HFFc6 (cell line): ENCODE measurements at places on chromosomes 5 and 9. TPM values are rescaled to one million over a fixed set of nuclear protein-coding genes. Genes with fewer than 3 reads are reported as not detected.

- DNase-seq, result no peak
These were observed 129.8 kb downstream of the GADD45G start for GRCh38 chr9:89734600-89735041.

- DNase-seq, result peak; percentile 35
These were observed 14.3 kb upstream of the TIFAB start for GRCh38 chr5:135466178-135467050.

- no peak for DNase-seq
These were observed 232.1 kb downstream of the MAN2A1 start for GRCh38 chr5:109921735-109922380.

DNA sequence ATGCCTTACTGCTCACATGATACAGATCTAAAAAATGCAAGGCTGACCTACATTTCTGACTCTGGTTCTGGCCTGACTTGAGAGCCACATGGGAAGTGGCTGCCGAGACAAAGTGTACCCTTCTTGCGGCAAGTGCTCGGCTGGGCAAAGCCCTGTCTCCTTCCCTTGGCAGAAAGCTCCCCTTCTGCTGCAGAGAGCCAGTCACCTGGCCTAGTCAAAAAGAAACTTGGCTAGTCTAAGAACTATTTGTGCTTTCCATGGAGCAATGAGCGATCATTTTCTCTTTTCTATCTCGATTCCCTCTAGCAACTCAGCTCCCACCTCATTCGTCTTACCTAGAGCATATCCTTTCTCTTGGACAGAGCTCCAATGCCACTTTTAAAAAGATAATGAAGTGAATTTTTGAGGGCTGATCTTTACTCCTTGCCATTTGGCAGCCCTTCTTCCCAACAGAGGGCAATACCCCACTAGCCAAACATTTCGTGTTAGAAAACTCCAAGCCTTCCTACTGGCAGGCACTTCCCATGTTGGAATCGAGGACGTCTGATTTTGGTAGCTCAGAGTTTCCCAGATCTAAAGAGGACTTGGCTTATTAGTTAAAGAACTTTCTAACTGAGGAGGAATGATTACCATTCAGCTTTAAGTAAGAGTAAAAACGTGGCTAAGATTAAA is 108.1 kb upstream of the PRRC1 start:
- no peak for DNase-seq

DNA sequence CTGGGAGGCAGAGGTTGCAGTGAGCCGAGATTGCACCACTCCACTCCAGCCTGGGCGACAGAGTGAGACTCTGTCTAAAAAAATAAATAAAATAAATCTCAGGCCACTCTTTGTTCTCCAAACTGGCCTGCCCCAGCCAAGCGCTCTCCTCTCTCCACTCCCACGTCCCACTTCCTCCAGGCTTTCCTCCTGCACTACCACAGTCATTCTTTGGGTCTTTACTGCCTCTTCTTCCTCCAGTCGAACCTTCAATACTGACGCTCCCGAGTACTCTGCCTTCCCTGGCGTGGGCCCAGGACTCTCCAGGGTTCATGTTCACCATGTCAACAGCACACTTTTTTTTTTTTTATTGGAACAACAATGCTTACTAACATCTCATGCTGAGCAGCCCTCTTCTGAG is 23.9 kb downstream of the RNF130 start:
- DNase-seq, result no peak

DNA sequence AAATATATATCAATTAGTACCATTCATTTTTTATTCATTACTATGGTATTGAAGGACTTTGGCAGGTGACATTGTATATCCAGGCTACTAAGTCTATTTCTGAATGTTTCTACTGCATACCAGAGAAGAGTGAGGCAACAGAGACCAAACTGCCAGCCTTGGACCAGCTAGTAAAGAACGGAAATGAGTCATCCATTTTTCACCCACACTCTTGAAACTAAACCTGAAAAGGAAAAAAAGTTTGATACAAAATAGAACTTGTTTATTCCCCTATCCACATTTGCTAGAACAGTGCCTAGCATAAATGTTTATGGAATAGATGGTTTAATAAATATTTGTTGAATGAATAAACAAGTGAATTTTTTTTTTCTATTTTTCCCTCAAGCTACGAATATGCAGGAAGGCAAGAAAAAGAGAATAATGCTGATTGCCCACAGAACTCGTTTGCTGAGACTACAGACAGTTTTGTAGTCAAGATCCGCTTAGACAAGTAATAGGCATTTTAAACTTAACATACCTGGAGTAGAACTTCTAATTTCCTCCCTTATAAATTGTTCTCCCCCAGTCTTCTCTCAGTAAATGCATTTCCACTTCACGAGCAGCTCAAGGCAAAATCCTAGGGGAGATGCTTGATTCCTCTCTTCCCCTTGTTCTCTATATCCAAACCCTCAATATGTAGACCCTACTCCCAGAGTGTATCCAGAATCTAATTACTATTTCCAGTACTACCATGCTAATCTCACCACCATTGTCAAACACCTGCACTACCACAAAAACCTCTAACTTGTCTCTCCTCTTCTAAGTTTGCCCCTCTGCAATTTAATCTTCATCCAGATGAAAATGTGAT is 146.2 kb upstream of the RASA1 start:
- DNase-seq, result peak; percentile 81

DNA sequence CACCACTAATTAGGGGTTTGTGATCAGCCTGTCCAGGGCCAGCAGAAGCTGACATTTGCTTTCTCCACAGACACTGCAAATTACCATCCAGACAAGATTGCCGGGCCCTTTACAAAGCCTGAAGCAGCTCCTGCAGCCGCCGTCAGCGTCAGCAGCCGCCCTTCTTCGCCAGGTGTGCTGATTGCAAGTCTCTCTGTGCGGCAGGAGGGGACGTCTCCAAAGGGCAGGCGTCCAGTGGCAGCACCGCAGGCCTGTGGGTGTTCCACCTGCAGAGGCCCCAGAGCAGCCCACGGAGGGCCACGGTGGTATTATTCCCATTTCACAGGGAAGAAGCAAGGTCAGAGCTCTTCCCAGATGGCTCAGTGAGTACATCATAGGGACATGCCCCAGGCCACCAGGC is 108.0 kb upstream of the PPP1R26 start:
- no peak for DNase-seq

DNA sequence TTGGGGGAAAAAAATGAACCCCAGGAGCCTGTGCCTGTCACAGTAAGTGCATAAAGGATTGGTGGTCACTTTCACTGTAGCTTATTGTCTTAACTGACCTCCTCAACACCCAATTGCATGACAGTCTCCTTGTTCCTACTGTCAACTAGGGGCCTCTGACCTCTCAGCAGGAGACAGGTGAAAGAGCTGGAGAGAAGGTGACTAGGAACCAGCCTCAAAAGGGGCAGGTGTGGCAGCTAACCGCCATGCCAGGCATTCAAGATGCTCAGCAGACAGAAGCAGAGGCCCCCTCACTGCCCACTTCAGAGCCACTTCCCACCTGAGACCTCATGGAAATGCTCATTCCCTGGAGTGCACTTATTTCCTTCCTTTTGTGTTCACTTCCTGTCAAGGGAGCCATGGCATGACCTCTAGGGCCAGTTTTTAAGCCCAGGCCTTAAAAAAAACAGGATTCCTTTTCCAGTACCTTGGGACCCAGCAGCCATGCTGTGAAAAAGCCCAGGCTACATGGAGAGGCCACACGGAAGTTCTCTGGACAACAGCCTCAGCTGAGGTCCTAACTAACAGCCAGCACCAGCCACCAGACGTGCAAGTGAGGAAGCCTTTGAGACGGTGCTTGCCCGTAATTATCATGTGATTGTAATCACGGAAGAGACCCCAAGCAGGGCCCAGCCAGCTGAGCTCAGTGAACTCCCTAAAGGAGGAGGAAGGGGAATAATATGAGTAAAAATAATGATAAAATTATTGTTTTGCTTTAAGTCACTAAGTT is 74.9 kb downstream of the NSUN2 start:
- no peak for DNase-seq

GRCh38 chr5:64331597-64332277 is 166.1 kb downstream of the RNF180 start:
- DNase-seq, result no peak

DNA sequence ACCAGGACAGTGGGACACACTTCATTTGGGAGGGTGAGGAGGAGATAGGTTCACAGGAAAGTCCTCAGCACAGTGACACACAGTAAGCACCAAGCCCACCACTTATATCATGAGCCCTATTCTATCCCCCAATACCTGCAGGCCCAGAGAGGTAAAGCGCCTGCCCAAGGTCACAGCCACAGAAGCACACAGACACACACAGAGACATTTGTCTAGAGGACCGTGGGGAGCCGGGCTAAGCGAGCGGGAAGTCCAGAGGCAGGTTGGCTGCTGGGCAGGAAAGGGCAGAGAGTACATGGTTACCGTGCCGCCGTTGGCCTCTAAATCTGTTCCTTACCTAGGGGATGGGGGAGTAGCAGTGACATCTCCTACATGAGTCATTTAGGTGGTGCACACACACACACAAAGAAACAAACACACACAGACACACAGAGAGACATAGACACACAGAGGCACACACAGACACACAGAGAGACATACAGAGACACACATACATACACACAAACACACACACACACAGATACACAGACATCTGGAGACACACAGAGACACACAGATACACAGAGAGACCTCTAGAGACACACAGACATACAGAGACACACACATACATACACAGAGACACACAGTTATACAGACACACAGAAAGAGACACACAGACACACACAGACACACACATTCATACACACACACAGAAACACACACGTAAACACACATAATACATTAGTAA is 15.9 kb upstream of the DUSP1 start:
- no peak for DNase-seq

GRCh38 chr5:35202319-35203111 is 27.8 kb downstream of the PRLR start:
- peak; percentile 63 for DNase-seq

DNA sequence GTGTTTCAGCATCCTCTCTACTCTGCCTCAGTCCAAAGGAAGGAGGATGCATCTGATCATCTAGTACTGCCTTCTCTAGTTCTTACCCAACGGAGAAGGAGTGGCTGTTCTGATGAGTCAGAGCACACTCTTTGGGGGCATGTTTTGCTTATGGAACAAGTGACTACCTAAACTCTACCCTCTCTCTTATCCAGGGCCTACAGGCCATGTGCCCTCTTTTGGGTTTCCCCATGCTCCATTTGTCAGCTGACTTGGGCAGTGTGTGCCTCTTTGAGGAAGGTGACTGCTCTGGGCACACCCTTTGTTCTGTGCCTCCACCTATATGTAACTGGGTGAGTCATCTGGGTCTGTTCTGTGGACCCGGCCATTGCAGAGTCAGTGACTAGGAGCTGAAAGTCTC is 89.6 kb upstream of the BNC2 start:
- DNase-seq, result peak; percentile 40

- DNase-seq, result no peak
These were observed 889.7 kb downstream of the CDH9 start for GRCh38 chr5:26148569-26149107.

GRCh38 chr5:83871533-83872395 is 151.1 kb upstream of the HAPLN1 start:
- DNase-seq, result no peak

- DNase-seq, result peak; percentile 43
These were observed 7.4 kb upstream of the PPP3R2 start for GRCh38 chr9:101601904-101602765.

DNA sequence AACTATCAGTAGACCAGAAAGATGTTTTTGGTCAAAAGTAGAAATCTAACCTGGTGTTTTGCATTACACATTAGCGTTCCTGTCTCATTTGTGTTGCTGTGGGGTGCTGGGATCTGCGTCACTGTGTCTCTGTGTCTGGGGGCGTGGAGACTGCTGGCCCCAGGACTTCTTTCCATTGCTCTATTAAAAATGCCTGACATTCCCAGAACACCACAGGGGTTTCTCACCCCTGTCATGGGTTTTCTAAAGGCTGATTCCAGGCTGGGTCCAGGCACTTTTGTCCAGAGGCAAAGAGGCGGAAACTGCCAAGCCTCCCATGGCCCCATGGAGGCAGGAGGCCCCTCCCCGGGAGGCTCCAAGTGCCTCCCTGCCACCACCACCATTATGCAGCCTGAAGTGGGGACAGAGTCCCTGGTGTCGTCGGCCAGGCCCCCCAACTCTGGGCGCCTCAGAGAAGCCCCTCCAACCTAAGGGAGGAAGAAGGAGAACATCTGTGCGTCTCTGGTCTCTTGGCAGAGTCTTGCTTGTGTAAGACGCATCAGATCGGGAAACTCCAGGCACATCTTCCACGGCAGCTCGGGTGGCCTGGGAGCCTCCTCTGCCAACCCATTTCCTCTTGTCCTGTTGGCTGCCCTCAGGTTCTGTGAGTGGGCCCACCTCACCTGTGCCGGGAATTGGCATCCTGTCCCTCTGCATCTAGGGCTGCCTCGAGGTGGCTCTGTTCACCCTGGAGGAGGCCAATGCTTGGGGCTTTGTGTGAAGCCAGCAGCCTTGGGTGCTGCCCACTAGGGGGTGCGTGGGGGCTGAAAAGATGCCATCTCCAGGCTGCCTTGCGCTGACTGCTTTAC is 13.8 kb upstream of the PLEKHG4B start:
- peak; percentile 28 for DNase-seq

- peak; percentile 72 for DNase-seq
These were observed 42.4 kb upstream of the TJP2 start for GRCh38 chr9:69131682-69132081.

GRCh38 chr5:94244921-94245320 is 373.5 kb downstream of the KIAA0825 start:
- no peak for DNase-seq

- DNase-seq, result no peak
These were observed 83.4 kb upstream of the ZNF169 start for GRCh38 chr9:94175669-94176068.

GRCh38 chr9:95605101-95605500 is 88.3 kb upstream of the PTCH1 start:
- DNase-seq, result no peak

GRCh38 chr5:1484730-1485578 is 38.8 kb downstream of the LPCAT1 start:
- no peak for DNase-seq

RNF208 gene
- total RNA-seq, result 2.2 to 3.4 TPM (median 3.3 TPM) in 3 replicates

PRRX2 gene
- 34.0 to 104 TPM (median 36.3 TPM) in 3 replicates for total RNA-seq

CD274 gene
- 9.6 to 15.9 TPM (median 11.9 TPM) in 3 replicates for total RNA-seq

DNAI1 gene
- not detected in 3 replicates for total RNA-seq

PPIP5K2 gene
- 53.0 to 75.2 TPM (median 71.0 TPM) in 3 replicates for total RNA-seq

ENTPD2 gene
- 0.12 to 0.36 TPM in 2 of 3 replicates, not detected in the other for total RNA-seq

VLDLR gene
- total RNA-seq, result 6.5 to 8.5 TPM (median 8.3 TPM) in 3 replicates

SLC12A7 gene
- total RNA-seq, result 0.07 to 0.11 TPM (median 0.09 TPM) in 3 replicates

CDK5RAP2 gene
- total RNA-seq, result 28.4 to 38.4 TPM (median 35.2 TPM) in 3 replicates

OR1L4 gene
- not detected in 3 replicates for total RNA-seq

CKMT2 gene
- total RNA-seq, result not detected in 3 replicates

LECT2 gene
- total RNA-seq, result not detected in 3 replicates

SLC6A19 gene
- total RNA-seq, result not detected in 3 replicates

RUSC2 gene
- 62.9 to 74.0 TPM (median 68.8 TPM) in 3 replicates for total RNA-seq

PRR16 gene
- 64.3 to 67.2 TPM (median 64.4 TPM) in 3 replicates for total RNA-seq
